Mammary epithelial cell (primary cell): ENCODE measurements at places on chromosomes 1 and 21. TPM values are rescaled to one million over a fixed set of nuclear protein-coding genes. Genes with fewer than 3 reads are reported as not detected.

CDK11B gene
- 3.5 TPM for polyA plus RNA-seq

DNA sequence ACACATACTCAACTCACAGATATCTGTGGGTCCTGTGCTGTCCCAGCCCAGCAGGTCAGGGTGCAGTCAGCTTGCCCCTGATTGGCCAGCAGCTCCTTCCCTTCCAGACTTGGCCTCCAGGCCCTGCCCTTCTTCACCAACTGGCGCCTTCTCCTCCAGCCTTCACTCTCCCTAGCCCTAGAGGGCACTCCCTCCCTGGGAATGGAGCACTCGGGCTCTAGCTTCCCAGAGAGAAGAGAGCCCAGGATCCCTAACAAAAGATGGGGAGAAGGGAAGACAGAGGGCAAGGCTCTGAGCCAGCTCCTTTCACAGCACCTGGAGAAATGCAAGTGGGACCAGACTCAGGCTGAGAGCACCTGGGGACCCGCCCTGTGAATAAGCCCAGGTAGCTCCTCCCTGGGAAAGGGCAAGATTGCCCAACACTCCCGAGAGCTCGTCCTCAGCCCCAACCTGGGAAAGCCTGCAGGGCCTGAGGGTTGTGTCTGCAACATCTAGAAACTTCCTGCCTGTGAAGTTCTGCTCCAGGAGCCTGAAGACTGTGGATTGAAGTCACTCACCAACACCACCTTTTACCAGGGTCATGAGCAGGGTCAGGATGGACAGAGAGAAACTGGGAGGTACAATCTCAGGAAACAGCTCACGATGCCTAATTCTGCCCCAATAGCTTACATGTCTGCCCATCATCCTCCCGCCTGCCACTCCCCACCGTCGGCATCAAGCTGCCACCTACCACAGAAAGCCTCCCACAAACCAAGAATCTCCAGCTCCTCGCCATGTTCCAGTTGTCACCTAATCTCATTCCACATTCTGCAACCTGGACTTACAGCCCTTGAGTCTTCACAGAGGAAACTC, at the start of gene PGLYRP4:
Gene PGLYRP4, minus strand, starts transcription at position 331 of the 852 bp plus-strand sequence. CDS start 909 bp downstream, outside the sequence.
- peak; percentile 61 for DNase-seq

GRCh38 chr1:26726784-26727183, 31.0 kb downstream of the ARID1A start:
- no peak for DNase-seq

DNA sequence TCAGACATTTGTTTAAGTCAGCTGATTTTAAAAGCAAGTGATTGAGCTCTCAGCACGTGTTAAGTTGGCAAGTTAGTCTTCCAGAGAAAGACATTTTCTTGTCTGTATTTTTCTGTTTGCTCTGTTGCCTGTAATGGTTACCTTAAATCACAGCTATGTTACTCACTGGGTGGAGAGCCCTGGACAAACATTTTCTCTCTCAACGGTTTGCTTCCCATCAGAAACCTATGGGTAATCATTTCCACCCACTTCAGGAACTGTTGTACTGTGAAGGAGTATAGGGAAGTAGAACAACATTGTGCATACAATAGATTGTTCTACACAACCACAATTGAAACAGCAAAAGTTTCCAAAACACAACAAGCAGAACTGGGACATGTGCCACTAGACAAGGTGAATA, 113.9 kb upstream of the DPT start:
- no peak for DNase-seq

DNA sequence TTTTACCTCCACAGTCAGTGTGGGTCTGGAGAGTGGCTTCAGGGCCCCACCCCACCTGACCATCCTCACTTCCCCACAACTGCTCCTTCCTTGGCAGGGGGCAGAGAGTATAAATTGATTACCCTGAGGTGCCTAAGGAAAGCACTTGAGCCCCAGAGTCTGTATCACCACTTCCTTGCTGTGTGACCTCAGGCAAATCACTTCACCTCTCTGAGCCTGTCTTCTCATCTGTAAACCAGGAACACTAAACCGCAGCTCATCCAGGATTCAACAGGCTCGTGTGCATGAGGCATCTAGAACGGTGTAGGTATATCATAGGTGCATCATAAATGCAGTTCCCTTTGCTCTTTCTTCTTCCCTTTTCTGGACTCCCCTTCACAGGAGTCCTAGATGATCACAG, 43.4 kb downstream of the GRIK3 start:
- no peak for DNase-seq
